ENCODE measurements at places on chromosomes 16 and 17. TPM values are rescaled to one million over a fixed set of nuclear protein-coding genes. Genes with fewer than 3 reads are reported as not detected.

ZACN gene
- not detected for total RNA-seq

LPO gene
- not detected for total RNA-seq

DPEP3 gene
- total RNA-seq, result not detected

TPSD1 gene
- total RNA-seq, result 0.69 TPM

STX1B gene
- 0.58 TPM for total RNA-seq

ZFPM1 gene
- 72.0 TPM for total RNA-seq

TMEM11 gene
- 20.3 TPM for total RNA-seq

SLC12A3 gene
- total RNA-seq, result 0.20 TPM

Measured in mucosa of gallbladder (tissue), 1 donor.